Fibroblast of skin of right quadriceps (primary cell): ENCODE measurements at places on chromosomes 2 and 18.

DNA sequence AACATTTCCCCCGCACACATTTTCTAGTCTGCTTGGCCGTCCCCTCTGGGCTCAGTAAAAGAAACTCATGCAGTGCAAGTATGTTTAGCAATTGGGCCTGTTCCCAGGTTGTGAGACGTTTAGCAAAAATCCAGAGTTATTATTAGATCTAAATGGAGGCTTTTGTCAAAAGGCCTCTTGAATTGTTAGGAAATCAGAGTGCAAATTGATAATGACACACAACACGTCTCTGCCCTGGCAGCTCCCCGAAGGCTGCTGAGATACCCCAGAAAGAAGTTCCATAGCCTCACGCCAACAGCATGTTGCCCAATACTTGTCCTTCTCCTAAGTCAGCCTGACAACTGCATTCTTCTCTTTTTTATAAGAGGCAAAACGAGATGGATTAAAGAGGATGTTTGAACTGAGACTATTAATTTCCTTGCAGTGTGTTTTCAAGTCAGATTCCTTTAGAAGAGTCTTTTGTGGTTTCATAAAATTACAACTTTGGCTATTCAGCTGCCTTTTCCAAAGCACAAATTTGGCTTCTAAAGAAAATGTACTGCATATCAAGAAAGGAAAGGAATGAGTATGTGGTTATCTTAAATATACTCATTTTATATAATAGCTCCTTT is 202.2 kb downstream of the TRIB2 start:
- DNase-seq: peak; percentile 89

DNA sequence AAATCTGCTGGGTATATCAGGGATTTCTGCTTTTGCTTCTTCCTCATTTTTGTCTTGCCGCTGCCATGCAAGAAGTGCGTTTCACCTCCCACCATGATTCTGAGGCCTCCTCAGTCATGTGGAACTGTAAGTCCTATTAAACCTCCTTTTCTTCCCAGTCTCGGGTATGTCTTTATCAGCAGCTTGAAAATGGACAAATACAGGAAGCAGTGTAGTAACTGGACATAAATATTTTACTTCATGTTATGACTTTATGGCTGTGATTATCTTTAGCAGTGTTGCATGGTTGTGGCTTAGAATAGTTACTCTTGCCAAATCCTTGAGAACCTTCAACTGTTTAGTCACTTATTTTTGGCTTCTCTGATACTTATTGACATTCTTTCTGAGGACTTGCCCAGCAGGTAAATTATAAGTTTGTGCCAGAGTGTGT is 66.2 kb upstream of the DLX2 start:
- DNase-seq: peak; percentile 64

- DNase-seq: no peak
Measured at GRCh38 chr18:71842666-71843065, 701.5 kb downstream of the CBLN2 start.

DNA sequence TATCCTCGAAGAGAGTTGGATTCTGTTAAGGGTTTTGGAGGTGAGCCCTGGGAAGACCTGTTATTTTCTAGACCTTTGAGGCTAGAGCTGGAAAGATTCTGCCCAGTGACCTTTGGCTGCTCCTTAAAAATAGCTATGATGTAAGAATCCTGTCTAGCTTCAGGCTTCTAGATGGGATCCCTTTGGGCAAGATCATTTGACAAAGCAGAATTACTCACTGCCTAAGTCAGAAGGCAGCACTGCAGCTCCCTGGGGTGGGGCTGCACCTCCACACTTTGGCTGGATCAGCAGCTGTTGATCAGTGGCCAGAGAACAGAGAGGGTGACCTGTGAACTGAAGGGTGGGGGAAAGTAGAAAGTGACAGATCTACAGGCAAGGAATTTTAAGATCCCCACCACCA is 103.8 kb downstream of the ASAP2 start:
- DNase-seq: peak; percentile 73

DNA sequence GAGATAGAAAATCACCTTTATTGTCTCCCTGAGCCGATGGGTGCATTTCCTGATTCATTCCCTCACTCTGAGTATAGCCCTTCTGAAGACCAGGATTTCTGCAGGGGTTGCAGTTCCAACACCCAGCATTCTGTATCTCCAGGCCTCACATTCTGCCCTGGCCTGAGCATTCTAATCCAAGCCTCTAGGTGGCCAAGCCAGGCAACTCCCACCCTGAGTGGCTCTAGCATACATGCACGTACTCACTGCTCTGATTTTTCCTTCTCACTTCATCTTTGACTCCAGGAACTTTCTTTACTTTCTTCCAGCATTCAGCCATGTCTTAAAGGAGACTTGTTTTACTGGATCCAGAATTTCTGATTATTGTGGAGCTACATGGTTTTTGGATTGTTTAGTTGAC is 100.7 kb upstream of the STK39 start:
- DNase-seq: peak; percentile 9

DNA sequence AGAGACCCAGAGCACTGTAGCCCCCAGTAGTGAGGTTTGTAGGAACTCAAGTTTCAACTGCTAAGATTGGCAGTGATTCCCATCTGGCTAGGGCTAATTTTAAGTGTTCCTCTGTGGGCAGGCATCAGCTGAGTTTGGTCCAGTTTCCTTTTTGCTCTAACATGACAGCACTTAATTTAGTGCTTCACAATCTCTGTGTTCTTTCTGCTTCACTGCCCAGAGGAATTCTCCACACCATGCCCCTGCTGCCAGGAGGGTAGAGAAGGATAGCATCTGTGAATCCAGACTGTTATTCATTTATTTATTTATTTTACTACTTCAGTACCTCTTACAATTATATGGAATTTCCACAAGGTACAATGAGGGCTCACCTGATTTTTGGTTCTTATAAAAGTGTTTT is 549.9 kb upstream of the FSIP2 start:
- no peak for DNase-seq

DNA sequence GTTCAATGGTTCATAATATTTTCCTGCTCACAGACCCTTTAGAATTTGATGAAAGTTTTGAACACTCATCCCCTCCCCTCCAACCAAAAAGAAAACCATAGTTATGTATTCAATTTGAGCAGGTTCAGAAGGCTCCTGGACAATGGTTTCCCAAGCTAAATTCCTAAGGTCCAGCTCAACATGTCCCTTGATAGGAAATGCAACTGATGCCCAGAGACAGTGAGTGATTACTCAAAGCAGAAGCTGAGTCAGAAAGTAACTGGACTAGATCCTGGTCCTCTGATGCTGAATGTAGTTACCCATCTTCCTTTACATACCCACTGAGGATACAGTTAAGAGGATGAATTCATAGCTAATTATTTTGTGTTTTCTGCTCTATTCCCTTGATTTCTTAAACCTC is 218.9 kb upstream of the NCKAP5 start:
- peak; percentile 61 for DNase-seq

DNA sequence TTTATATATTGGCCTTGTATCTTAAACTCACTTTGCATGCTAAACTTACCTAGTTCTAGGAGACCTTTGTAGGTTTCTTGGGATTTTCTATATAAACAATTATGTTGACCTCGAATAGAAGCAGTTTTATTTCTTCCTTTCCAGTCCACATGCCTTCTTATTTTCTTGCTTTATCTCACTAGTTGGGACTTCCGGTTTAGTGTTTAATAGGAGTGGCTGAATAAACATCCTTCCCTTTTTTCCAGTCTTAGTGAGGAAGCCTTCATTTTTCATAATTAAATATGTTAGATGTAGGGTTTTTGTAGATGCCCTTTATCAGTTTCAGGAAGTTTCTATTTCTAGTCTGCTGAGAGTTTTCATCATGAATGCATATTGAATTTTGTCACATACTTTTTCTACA is 347.3 kb upstream of the HNRNPA3 start:
- no peak for DNase-seq

DNA sequence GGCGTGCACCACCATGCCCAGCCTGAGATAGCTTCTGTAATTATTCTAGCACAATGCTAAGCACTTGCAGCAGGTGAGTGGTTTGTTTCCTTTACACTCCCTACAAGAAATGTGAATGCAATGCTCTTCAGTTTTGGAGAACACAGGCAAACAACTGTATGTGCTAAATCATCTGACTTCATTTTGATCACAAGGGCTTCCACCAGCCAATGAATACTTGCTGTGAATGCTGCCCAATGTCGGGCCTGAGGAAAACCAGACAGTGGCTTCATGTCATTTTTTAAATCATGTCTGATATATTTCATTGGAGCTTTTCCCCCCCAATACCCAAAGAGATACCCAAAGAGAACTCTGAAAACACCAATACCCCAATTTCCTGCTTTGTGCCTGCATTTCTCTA is 155.6 kb upstream of the XPO1 start:
- no peak for DNase-seq

GRCh38 chr2:170940066-170940465 is 11.0 kb downstream of the GORASP2 start:
- no peak for DNase-seq

DNA sequence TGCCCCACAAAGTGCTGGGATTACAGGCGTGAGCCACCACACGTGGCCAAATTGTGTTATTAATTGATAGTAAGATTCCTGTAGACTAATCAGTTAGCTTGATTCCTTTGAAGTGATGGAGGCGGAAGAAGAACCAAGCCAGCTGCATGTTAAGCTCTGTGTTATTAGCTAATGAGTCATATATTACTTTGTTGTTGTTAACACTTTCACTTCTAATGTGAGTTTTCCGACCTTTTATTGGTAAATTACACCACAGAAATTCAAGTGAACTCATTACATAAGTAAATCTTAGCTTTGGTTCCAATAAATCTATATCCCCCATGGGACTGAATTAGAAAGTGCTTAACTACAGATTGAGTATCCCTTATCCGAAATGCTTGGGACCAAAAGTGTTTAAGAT is 20.3 kb downstream of the CHMP1B start:
- DNase-seq: no peak

DNA sequence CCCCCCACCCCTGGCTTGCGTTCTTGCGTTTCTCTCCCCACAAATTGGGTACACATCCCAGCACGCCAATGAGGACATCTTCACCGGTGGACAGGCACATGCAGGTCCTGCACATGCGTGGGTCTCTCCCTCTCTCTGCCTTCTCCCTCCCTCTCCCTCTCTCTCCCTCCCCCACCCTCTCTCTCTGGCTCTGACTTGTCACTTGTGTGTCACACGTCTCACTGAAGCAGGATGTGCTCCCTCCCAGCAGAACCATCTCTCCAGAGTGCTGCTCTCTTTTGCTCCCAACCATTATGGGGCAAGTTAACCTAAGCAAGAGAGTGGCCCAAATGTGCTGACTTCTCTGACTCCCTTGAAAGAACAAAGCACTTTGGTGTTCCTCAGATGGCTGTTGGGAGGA is 120.8 kb upstream of the CAB39 start:
- DNase-seq: no peak
